NCI-H1436 (cell line): ENCODE measurements at places on chromosomes 4 and X.
A peak's percentile ranks its signal among the peaks of the same experiment; 100 is the strongest.

DNA sequence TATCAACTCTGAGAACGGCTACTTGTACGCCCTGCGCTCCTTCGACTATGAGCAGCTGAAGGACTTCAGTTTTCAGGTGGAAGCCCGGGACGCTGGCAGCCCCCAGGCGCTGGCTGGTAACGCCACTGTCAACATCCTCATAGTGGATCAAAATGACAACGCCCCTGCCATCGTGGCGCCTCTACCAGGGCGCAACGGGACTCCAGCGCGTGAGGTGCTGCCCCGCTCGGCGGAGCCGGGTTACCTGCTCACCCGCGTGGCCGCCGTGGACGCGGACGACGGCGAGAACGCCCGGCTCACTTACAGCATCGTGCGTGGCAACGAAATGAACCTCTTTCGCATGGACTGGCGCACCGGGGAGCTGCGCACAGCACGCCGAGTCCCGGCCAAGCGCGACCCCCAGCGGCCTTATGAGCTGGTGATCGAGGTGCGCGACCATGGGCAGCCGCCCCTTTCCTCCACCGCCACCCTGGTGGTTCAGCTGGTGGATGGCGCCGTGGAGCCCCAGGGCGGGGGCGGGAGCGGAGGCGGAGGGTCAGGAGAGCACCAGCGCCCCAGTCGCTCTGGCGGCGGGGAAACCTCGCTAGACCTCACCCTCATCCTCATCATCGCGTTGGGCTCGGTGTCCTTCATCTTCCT lies 2.7 kb downstream of the PCDH10 start:
- no peak for DNase-seq

DNA sequence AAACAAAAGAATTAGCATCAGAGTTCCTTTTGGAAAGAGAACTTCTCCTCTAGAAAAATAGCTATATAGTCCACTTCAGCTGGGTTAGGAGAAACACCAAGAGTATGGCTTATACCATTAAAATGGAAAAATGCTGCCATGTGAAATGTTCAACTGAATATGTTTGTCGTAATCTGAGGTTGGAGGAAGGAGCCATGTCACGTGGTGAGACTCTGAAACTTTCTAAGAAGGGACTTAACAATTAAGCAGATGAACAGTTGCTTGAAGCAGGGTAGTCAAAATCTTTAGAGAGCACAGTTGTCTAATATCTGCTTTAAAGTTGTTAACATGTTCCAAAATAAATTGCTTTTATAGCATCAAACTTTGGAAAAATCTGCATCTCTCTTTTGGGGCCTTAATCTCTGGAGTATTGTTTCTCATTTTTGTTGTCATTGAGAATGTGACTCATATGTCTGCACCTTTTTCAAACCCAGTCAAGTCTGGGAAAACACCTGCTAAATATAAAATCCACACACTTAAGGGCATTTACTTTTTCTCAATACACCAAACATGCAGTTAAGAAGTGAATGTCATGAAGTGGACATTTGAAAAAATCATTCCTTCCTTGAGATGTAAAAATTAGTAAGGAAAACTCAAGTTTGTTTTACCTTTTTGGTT lies 168.8 kb upstream of the PDE5A start:
- no peak for DNase-seq

DNA sequence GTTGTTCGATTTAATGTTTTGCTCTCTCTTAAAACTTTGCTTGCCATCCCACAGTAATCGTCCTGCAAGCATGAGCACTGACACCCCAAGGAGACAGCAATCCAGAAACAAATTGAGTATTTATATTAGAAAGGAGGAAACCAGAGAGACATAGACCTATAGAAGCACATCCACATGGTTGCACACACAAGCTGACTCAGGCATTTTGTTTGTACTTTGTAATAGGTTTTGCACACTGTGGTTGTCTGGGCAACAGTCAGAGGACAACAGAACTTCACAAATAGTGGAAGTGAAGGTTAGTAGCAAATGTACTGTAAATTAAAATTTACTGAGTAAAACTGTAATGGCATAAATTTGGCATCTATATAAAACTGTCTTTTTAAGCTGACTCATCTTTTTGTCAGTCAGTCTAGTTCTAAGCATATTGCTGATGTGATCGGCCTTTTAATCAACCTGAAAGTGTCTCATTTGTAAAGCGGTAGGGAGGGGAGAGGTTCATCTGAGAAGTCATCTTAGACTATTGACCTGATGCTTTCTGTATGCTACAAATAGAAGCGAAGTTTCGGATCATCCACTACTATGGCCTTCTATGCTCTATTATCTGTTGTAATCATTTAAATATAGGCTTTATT lies 1624.7 kb downstream of the ARAP2 start:
- no peak for DNase-seq

GRCh38 chr4:120761070-120761469 lies 161.5 kb downstream of the PRDM5 start:
- no peak for DNase-seq

GRCh38 chrX:13733506-13733905 lies 914 bp downstream of the TRAPPC2 start:
- no peak for DNase-seq

DNA sequence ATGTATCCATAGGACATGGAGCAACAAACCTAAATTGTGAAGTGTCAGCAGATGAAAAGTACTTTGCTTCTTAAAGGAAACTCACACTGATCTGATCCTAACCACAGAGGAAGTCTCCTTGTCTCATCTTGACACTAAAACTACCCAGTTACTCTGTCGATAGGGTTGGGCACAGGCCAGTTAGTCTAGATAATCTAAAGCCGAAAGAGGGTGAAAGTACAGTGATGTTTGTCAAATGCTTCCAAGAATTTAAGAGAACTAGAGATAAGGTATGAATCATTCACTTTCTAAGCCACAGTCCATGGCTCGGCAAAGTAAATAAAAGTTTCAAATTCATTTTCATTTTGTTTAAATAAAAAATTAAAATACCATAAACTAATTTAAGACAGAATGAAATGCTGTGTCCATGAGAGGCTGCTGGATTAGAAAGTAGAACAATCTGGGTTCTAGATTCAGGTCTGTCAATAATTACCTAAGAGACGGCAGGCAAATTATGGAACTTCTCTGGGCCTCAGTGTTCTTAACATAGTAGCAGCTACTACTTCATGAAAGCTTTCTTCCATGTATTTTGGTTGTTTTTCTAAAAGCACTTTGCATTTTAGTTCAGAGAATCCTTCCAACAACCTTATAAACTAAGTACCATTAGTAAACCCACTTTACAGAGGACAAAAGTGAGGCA lies 176.7 kb downstream of the LDB2 start:
- DNase-seq, result no peak

DNA sequence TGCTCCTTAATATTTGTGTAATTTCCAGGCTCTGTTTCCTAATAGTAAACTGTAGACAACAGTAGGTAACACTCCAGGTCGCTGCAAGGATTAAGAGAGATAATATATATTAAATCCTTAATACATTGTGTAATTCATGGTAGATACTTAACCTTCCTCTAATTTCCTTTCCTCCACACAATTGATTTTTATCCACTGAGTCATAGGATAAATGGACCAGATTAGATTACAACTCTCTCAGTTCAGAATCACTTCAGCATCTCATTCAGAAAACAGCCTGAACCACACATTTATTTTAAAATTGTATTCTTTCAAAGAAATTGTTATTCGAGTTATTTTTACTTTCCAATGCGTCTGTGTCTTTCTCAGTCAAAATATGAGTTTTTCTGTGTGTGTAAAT lies 17.1 kb downstream of the GK2 start:
- no peak for DNase-seq

- DNase-seq, result no peak
Observed at GRCh38 chr4:186067757-186068385, 1.1 kb upstream of the TLR3 start.

DNA sequence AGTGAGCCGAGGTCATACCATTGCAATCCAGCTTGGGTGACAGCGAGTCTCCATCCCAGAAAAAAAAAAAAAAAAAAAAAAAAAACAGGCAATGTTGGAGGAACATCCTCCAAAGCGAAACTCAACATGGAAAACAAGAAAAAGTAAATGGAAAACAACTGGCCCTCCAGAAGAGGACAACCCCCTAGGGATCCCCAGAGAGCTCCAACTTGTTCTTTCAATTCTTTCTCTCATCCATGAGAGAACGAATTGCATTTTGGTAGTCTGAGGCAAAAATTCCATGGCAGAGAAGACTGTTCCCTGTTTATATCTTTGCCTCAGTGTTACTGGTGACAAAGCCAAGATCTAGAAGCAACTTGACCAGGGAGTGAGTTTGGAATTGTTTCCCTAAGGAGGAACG lies 49.8 kb downstream of the OPHN1 start:
- no peak for DNase-seq

GRCh38 chr4:177178246-177178645 lies 131.4 kb upstream of the NEIL3 start:
- DNase-seq, result no peak

GRCh38 chr4:27716693-27717430 lies 856.2 kb downstream of the STIM2 start:
- DNase-seq, result no peak

GRCh38 chrX:152733261-152733975 lies at the start of the genes CSAG1 and MAGEA12:
CSAG1 (minus strand) TSS chrX:152733721; CDS start chrX:152732460, 1,261 bp downstream.
MAGEA12 (plus strand) TSS chrX:152733757; CDS start chrX:152736162, 2,405 bp downstream.
- DNase-seq, result peak; percentile 91

- DNase-seq, result no peak
Observed at GRCh38 chr4:156800463-156800862, 171.1 kb downstream of the PDGFC start.

DNA sequence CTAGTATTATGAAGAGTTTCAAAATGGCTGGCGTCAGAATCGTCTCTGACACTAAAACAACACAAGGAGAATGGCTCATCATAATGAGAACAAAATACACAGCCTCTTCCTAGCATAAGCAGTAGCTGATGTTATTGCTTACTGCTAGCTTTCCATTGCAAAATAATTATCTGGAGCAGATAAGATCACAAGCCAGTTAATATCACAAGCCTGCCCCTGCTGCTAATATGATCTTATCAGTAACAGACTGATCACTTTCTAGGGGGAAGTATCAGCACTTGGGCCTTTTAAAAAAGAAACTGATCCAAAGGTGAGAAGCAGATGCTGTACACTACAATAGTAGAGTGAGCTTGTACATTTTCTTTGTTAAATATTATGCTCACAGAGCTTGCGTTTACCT lies 554.8 kb upstream of the PABPC4L start:
- no peak for DNase-seq
